ENCODE measurements at places on chromosomes 3 and 15. TPM values are rescaled to one million over a fixed set of nuclear protein-coding genes. Genes with fewer than 3 reads are reported as not detected.

The GOLGA8S gene
- 0.40 TPM for total RNA-seq

The SCN11A gene
- total RNA-seq, result 0.07 TPM

The PEX5L gene
- total RNA-seq, result 0.36 TPM

The KNG1 gene
- total RNA-seq, result 0.25 TPM

The PRR23E gene
- total RNA-seq, result not detected

The DCBLD2 gene
- 61.7 TPM for total RNA-seq

The SEMA5B gene
- total RNA-seq, result 4.8 TPM

The C3orf85 gene
- total RNA-seq, result not detected

The NRROS gene
- total RNA-seq, result 2.8 TPM

The GPR27 gene
- 6.5 TPM for total RNA-seq

The KCNAB1 gene
- 3.4 TPM for total RNA-seq

The HCLS1 gene
- 14.2 TPM for total RNA-seq

The IQCF5 gene
- total RNA-seq, result not detected

The TMEM207 gene
- total RNA-seq, result not detected

The DISP2 gene
- 1.3 TPM for total RNA-seq
